Ovary (tissue), 10 donors: ENCODE measurements at places on chromosomes 3 and 15. TPM values are rescaled to one million over a fixed set of nuclear protein-coding genes. Genes with fewer than 3 reads are reported as not detected.

CPB1 gene
- polyA plus RNA-seq, result 5.0 TPM

SSUH2 gene
- polyA plus RNA-seq, result 0.80 TPM

DNA sequence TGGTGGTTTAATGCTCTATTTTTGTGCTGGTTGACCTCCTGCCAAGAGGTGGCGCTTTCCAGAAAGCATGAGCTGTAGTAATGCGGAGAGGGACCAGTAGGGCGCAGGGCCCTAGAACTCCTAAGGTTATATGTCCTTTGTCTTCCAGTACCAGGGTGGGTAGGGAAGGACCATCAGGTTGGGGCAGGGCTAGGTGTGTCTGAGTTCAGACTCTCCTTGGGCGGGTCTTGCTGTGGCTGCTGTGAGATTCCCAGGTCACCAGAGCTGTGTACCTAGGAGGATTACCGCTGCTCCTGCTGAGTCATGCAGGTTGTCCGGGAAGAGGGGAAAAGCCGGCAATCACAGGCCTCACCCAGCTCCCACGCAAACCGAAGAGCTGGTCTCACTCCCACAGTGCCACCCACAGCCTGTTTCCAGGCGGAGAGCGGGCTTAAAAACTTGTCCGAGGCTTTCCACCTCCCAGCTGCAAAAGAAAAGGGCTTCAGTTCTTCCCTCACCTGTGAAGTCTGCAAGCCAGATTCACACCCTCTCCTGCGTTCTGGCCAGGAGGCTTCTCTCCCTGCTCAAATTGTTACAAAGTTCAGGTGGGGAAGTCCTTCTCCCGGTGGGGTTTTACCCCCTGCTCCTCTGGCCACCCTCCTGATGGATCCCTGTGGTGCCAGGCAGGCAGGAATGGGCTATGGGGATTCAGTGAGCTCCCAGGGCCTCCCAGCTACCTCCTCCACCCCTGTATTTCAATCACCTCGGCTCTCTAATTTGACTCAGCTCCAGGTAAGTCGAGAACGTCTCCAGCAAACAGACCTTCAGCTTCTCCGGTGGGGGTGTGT lies 37.7 kb upstream of the BCHE start:
- H3K27ac ChIP-seq, result no peak overlapping the region
- H3K4me1 ChIP-seq, result no peaks in the 10 kb centered on the region
- no peak overlapping the region for H3K4me3 ChIP-seq
- no peak for DNase-seq
- no peaks in the 10 kb centered on the region for H3K36me3 ChIP-seq

DNA sequence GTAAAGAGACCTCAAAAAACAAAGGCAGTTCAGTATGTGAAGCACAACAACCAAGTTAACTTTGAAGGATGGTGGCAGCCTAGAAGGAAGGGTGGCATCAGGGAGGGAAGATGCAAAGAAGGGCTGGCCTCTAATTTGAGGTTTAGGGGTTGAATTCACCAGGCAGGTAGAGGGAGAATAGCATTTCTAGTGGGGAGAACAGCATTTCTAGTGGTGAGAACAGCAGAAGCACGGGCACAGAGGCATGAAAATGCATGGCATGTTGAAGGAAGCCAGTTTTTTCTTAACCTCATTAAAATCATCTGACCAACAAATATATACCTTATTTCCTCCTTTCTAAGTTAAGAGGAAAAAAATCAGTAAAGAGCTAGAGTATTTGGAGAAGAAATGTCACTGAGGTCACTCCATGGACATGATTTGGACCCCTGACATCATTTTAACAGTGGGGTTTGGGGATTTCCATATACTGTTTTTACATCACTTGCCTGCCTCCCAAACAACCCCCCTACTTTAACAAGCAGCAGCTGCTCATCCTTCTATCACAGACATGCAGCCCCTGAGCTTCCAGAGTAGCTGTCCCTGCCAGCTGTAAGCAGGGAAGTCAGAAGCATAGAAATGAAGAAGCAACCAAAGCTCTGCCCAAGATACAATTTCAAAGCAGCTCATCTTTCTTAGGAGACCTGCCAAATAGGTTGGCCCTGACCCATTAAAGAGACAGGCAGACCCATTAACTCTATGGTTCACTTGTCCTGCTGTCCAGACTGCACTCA lies 2.4 kb upstream of the POPDC2 start:
- H3K4me1 ChIP-seq, result peaks cover 6% of the 10 kb centered on the region
- H3K4me3 ChIP-seq, result no peak overlapping the region
- H3K36me3 ChIP-seq, result no peaks in the 10 kb centered on the region
- H3K27ac ChIP-seq, result no peak overlapping the region

- H3K4me3 ChIP-seq, result no peak overlapping the region
- no peak overlapping the region for H3K27ac ChIP-seq
- no peaks in the 10 kb centered on the region for H3K27me3 ChIP-seq
- H3K4me1 ChIP-seq, result no peaks in the 10 kb centered on the region
These were observed 96.8 kb downstream of the DHX36 start for GRCh38 chr3:154227531-154227930.

GRCh38 chr3:11718637-11719405 lies 75.1 kb upstream of the VGLL4 start:
- H3K4me3 ChIP-seq, result peak overlapping the region; percentile 84
- H3K27ac ChIP-seq, result peak overlapping the region; percentile 88
- H3K27me3 ChIP-seq, result no peaks in the 10 kb centered on the region
- no peaks in the 10 kb centered on the region for H3K4me1 ChIP-seq
- DNase-seq, result peak; percentile 54
